NCI-H2107 (cell line): ENCODE measurements at places on chromosomes 16 and 17.
A peak's percentile ranks its signal among the peaks of the same experiment; 100 is the strongest.

DNA sequence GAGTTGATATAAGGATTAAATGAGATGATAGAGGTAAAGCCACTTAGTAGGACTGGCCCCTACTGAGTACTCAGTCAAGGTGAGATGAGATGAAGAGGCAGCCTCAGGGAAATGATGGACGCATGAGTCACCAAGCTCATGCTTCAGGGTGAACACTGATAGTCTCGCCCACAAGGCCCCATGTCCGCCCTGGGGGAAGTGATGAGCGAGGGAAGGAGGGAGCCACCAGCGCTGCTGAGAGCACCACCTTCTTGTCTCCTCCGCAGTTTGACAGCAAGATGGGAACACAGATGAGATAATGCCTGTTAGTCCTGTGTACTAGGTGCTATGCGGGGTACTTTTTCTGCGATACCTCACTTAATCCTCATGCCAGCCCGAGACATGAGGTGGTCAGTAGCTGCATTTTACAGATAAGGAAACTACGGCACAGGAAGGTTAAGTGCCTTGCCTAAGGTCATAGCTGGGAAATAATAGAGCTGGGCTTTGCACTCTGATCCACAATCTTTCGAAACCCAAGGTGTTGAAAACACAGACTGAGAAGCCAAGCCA, 383.0 kb downstream of the CPPED1 start:
- no peak for DNase-seq

GRCh38 chr17:45294506-45294905, 22.3 kb downstream of the MAP3K14 start:
- no peak for DNase-seq

DNA sequence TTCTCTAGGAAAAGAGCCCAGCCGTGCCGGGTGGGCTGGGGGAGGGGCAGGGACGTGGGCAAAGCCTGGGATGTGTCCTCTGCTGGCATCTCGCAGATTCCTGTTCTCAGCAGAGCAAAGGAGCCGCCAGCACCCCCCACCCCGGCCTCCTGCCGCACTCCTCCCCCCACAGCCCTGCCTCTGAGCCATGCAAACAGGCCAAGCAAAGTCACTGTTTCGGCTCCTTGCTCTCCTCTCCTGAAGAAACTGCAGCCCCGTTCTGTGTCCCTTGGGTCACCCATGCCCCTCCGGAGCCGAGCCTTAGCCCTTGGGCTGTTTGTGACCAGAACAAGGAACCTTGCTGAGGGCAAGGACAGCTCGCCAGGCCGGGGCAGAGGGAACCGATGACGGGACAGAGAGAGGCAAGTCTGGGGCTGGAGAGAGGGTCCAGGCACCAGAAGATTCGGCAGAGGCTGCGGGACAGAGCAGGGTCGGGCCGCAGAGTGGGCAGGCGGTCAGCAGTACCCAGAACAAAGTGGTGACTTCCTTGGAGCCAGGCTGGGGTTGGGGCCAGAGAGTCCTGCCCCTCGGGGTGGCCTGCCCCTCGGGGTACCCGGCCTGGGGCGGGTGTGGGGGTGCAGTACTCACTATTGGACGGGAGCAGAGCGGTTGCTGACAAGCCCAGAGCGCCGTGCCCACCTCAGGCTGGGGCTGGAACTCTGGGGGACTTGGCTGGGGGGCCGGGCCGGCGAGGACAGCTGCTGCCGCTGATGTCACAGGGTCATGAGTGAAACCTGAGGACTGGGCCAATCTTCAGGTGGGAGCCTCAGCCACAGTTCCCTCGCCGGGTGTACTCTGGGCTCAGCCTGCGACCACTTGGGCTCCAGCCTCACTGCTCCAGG, 9.2 kb upstream of the PRR29 start:
- no peak for DNase-seq

DNA sequence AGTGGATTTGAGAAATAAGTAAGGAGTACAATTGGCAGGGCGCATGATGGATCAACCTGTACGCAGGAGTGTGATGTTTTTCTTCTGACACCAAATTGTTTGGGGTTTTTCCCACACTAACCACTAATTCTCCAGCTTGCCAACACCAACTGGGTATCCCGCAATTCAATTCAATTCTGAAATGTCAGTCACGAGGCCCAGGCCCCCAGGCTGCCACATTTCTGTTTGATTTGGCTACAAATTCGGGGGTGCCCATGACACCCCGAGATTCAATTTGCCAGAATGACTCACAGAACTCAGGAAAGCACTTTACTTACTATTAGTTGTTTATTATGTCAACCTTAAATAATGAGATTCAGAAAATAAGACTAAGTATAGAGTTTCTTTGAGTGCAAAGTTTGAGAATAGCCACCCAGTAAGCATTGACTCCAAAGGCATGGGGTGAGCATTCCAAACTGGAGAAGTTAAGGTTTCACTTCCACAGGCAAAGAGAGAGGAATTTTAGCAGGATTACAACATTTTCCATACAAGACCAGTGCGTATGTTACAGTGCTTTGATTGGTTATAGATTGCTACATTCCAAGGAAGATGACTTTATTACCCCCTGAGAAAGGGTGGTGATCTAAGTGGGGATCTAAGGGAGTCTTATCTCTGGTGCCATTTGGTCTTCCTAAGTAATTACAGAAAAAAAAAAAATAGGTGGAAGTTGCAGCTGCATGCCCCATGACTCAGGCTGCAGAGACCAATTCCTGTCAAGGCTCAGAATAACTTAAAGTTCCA, 11.5 kb downstream of the SLC46A1 start:
- no peak for DNase-seq

- DNase-seq = no peak
Measured at GRCh38 chr16:48836636-48837035, 226.7 kb upstream of the N4BP1 start.

DNA sequence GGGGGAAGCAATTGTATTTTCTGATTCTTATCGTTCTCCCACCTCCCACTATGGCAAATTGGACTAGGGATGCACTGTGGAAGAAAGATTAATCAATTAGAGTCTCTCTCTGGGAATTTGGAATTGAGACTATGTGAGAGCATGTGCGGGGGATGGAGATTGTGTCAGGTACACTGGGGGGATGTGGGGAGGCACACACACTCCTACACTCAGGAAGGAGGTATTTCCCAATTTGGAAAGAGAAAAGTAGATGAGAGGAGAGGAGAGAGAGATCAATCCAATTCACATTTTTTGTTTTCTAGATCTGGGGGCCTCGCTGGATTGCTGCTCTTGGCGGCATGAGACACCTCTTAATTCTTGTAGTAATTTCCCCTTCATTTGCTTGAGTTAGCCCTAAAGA, 14.3 kb upstream of the PRKCB start:
- DNase-seq = no peak

GRCh38 chr16:60107437-60107836, 1373.3 kb upstream of the GOT2 start:
- DNase-seq = no peak

- no peak for DNase-seq
Measured at GRCh38 chr17:65334406-65334805, 197.2 kb downstream of the RGS9 start.

GRCh38 chr16:4077174-4077649, 39.0 kb downstream of the ADCY9 start:
- no peak for DNase-seq

- no peak for DNase-seq
Measured at GRCh38 chr16:52963855-52964242, 88.8 kb downstream of the CHD9NB start.

- no peak for DNase-seq
Measured at GRCh38 chr17:65166787-65167186, 29.6 kb downstream of the RGS9 start.

- DNase-seq = no peak
Measured at GRCh38 chr17:6526362-6527152, 29.8 kb downstream of the PITPNM3 start.

DNA sequence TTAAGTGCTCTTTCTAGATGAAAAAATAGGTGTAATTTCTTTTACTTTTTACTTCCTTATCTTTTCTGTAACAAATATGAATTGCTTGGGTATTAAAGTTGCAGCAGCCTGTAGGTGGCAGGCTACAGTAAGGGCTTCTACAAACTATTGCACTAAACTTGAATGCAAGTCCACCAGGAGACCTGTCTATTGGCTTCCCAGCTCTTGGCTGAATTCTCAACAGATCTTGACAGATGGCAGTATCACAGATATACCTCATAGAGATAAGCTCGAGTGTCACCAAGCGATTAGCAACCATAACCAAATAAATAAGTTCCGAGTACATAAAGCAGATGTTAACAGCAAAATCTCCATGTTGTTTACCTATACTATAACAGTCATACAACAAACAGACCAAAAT, 5.9 kb downstream of the BBS2 start:
- DNase-seq = no peak

- DNase-seq = no peak
Measured at GRCh38 chr16:12535535-12536411, 267.9 kb downstream of the CPPED1 start.

DNA sequence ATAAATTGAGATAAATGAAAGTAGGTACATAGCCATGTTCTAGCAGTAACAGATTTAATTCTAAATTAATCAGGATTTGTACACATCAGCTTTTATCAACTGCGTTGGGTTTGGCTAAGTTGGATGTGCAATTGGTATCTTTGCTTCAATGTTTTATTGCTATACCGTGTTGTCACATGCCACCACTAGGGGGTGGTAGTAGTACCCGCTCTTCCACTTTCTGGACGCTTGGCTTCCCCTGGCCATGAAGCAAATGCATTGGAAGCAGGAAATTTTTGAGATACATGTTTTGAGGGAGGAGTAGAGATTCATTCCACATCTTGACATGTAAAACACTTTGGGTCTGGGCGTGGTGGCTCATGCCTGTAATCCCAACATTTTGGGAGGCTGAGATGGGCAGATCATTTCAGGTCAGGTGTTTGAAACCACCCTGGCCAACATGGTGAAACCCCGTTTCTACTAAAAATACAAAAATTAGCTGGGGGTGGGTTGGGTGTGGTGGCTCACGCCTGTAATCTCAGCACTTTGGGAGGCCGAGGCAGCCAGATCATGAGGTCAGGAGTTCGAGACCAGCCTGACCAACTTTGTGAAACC, 58.6 kb downstream of the EMP2 start:
- peak; percentile 34 for DNase-seq

- DNase-seq = no peak
Measured at GRCh38 chr17:66230922-66231591, 1.8 kb upstream of the APOH start.

DNA sequence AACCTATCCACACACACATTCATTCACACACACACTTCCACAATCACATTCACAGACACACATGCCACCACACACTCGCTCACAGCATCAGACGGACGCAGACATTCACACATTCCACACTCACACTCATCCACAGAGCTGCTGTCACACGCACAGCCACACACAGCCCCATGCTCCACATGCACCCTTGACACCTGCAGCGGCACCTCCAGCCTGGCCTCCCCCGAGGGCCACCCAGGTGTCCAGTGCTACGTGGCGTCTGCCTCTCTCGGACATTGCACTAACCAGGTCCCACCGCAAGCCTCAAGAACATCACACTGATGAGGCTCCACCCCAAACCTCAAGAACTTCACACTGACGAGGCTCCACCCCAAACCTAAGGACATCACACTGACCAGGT, 155.2 kb downstream of the RBFOX3 start:
- DNase-seq = no peak

GRCh38 chr17:37490638-37491614, 1.2 kb downstream of the DUSP14 start:
- no peak for DNase-seq

- no peak for DNase-seq
Measured at GRCh38 chr17:28935744-28936460, 15.4 kb downstream of the PHF12 start.
